ENCODE measurements at places on chromosomes 6 and 20.

GRCh38 chr6:135992739-135993138 lies 141.2 kb downstream of the PDE7B start:
- no peak for DNase-seq

DNA sequence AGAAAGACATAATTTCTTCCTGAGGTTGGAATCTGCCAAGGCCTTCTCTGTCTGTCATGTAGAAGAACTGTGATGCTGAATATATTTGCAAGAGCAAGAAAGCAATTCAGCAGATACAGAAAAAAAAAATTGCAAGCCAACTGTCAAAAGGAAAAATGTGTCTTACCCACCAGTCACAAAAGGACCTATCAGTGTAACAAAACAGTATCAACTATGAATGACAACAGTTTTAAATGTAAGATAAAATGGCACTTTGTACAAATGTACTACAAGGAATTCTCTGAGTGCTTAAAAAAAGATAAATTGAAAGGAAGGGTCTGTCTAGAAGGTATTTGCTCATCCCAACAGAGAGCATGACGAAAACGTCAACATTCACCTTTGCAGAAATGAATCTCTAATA lies 185.3 kb upstream of the TFAP2D start:
- DNase-seq, result no peak

DNA sequence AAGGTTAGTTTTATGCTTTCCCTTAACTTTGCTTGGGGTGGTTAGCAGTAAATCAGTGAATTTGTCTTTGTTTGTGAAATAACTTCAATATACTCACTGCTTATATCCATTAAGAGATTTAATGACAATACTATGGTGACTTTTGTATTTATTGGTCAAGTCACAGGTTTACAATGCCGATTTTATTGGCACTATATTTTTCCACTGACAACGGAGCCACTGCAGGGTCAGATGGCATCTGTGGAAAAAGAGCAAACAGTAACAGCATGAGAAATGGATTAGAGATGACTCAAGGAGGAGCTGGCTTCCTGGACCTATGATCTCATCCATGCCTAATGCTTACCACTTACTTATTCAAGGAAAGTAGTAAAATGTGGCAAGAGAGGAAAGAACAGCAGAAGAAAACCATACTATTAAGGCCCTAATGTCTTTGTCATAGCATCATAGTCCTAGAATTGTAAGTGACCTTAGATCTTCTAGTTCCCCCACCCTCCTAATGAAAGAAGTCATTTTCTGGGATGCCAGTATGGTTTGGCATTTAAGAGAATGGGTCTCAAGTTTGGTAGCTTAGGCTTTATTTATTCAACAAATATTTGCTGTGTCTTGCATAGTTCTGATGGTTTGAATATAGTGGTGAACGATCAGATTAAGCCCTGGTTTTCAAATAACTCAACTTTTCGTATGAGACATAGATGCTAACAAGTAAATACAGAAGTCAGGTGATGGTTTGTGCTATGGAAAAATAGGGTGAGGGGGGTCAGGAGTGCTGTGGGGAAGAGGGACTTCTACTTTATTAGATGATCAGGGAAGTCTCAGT lies 18.5 kb downstream of the RNF144B start:
- DNase-seq, result no peak

GRCh38 chr6:93266116-93266817 lies 153.1 kb downstream of the EPHA7 start:
- DNase-seq, result no peak

DNA sequence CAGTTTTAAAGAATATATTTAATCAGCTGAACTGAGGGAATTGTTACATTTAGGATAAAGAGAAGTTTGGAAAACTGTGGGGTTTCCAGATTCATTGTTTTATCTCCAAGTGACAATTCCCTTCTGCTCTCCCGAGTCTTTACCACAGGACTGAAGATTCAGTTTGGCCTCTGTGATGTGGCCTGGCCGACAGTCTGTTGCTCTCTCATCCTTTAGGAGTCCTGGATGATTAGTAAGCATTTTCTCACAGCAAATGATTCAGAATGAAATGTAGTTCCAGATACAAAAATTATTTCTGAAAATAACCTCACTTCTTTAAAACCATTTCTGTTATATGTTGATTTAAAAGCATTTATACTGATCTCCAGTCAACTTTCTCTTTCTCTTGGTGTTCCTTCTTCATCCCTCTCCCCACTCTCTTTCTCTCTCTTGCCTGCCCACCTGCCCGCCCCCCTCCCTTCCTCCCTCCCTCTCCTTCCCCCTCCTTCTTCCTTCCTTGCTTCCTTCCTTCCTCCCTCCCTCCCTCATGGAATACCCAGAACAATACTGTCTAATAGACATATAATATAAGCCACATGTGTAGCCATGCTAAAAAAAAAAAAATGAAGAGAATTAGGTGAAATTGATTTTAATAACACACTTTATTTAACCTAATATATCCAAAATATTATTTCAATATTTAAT lies 254.9 kb downstream of the PRL start:
- no peak for DNase-seq

DNA sequence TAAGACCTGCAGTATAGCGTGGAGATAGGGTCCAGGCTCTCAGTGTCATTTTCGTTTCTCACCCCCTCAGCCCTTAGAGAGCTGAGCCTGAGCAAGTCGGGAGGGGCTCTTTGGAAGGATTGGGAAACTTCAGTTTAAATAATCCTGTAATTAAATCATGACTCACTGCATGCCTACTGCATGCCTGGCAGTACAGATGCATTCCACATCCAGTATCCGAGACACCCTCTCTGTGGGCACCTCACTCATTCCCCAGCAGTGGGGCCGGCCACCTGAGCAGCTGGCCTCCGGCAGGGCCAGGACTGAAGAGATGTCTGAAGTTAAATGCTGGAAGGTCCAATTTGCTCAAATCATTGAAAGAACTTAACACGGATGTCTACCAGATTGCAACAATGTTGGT lies 316.6 kb downstream of the THBS2 start:
- DNase-seq, result no peak

GRCh38 chr6:33252759-33253158 lies 18.9 kb downstream of the VPS52 start:
- no peak for DNase-seq

DNA sequence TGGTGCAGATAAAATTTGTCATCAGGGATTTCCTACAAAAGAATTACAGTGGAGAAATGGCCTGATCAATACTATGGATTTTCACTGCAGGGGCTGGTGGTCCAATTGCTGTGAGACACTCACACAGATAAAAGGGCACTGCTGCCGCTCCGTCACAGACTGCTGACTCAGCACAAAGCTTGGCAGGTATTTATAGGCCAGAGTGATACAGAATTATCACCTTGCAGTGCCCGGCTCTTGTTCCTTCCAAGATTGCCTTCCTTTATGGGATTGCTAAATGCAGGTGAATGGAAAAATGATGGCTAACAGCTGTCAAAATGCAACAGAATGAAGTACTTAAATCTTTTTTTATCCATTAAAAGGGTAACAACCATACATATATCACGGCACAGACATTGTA lies 247.8 kb upstream of the ZFP64 start:
- DNase-seq, result no peak

- DNase-seq, result no peak
Measured at GRCh38 chr6:158776737-158777136, 42.4 kb downstream of the EZR start.

DNA sequence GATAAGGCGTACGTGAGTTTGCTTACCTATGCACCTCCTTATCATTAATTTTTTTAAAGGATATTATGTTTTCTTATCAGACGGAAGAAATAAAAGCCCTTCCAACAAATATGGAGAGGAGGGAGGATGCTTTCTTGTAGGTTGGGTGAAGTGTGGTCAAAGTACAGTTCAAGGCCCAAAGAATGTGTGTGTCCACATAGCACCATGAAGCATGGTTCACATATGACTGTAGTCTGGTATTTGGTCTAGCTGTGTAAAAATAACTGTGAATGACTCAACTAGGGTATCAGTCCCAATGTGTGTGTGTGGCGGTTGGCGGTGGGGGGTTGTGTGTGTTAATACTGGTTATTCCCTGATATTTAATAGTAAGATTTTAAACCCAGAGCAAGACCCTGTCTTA lies 212.7 kb downstream of the TMEM242 start:
- DNase-seq, result no peak

DNA sequence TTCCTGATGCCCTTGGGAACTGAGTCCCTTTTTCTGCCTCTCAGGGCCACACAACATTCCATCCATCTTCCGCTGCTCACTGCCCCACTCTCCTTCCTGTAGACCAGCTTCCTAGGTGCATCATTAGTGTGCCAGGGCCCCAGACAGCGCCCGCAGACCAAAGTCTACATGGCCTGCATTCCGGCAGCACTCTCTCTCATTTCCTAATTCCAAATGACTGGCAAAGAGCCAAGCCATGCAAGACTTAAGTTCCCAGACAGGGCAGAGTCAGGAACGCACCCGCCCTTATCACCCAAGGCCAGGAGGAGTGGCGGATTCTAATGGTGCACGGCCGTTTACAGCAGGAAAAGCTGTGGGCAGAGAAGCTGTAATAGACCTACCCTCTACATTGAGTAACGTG lies 159.8 kb upstream of the ARID1B start:
- DNase-seq, result peak; percentile 69

GRCh38 chr20:17773619-17774018 lies 73.9 kb downstream of the BANF2 start:
- no peak for DNase-seq

- no peak for DNase-seq
Measured at GRCh38 chr20:44200371-44200770, 10.2 kb downstream of the OSER1 start.

GRCh38 chr6:110541701-110542309 lies 65.4 kb upstream of the SLC22A16 start:
- DNase-seq, result no peak
